ENCODE measurements at places on chromosomes 11 and 22. TPM values are rescaled to one million over a fixed set of nuclear protein-coding genes. Genes with fewer than 3 reads are reported as not detected.

PLAAT4 gene
- total RNA-seq, result 31.7 TPM

OR4D5 gene
- total RNA-seq, result not detected

DNA sequence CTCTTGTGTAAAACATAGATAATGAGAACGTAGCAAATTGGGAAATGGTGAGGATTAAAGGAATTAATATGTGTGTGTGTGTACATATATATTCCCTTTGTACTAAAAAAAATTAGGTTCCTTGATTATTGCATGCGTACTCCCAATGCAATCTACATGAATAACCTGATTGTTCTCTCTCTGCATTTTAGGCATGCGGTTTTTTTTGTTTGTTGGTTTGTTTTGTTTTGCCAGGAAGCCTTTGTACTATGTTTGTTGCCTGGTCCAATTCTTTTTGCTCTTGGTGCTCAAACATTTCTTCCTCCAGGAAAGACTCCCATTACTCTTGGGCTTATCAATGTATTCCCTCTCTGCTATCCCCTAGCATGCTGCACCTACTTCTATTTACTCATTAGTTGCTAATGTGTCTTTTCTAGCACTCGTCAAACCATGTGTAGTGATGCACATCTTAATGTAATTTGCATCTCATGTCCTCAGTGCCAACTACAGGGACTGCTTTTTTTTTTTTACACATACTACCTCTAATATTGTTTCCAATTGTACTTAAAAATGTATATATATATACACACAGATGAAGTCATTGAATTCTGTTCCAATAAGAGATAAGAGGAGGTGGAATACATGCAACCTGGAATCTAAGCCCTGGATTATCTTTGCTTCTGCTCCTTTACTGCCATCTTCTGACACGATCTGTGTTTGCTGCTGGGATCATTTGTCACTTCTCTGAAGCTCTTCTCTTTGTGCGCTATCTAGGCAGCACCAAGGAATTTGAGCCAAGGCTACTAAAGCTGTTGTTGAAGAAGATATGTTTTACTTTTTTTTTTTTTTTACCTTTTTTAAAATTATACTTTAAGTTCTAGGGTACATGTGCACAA is 197.2 kb upstream of the ANO3 start:
- DNase-seq, result peak; percentile 16

DNA sequence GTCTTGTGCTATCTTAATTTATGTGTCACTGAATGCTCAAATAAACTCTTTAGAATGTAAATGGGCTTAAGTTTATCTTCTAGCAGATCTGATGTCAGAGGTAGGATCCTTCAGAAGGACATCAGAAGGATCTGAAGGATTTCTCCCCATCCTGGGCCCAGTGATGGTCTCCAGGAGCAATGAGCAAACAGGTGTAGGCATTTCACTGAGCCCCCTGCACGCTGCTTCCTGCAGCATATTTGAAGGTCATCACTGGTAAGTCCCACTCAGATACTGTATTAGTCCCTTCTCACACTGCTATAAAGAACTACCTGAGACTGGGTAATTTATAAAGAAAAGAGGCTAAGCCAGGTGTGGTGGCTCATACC is 4.5 kb downstream of the GSTP1 start:
- no peak for DNase-seq

Data from epithelial cell of proximal tubule (primary cell).